ENCODE measurements at places on chromosomes 4 and X.

GRCh38 chr4:172953896-172954568 is 214.6 kb upstream of the GALNT7 start:
- no peak for DNase-seq

GRCh38 chrX:148914783-148915182 is 414.4 kb downstream of the AFF2 start:
- DNase-seq: no peak

DNA sequence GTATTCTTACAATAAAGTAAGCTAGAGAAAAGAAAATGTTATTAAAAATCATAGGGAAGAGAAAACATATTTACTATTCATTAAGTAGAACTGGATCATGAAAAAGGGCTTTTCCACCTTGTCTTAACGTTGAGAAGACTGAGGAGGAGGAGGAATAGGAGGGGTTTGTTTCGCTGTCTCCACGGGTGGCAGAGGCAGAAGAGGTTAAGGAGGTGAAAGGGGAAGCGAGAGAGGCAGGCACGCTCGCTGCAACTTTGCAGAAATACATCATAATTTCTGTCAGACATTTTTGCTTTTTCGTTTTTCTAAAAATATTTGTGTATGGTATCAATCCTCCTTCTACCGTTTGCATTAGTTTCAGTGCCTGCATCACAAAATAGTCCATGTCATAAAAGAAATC is 2375.1 kb upstream of the AGA start:
- DNase-seq: no peak

DNA sequence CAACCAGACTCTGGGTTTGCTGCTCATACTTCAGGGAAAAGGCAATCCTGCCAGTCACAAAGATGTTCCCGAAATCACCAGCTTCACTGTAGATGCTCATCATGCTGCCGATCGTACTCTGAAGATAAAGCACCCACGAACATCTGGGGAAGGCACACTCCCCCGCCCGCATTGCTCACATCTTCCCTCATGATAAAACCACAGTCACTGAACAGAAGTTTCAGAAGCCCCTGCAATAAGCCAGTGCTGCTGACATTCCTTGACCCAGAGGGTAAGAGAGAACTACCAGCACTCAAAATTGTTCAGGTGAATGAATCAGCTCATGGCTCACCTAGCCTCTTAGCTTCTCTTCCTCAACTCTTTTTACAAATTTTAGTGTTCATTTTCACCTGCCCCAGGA is 43.1 kb downstream of the SRPX2 start:
- no peak for DNase-seq

DNA sequence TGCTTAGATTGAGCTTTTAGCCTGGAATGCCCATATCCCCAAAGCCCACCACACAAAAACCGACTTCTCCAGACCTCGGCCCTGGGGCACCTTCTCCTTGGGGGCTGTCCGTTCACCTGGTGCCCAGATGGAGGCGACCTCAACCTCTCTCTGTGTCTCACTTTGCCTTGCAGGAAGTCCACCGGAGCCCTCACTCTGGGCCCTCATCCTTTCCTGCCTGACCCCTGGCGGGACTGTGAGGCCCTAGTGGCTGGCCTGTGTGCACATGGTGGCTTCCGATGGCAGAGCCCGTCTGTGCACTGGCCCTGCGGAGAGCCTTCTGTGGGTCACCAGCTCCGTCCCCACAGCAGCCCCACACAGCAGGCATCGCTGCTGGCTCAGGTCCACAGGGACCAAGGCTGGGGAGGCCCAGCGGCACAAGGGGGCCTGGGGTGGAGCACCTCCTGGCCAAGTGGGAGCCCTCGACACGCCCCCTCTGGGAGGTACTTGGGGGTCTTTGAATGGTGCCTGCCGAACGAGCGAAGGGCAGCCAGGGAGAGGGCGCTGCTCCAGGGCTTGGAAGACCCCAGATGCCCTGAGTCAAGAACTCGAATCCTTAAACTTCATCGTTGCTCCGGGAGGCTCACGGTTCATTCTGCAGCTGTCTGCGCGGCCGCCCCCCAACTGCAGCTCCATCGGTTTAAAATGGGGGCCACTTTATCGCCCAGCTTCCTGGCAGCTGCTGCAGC is 97.2 kb upstream of the ADRA2C start:
- no peak for DNase-seq

- no peak for DNase-seq
Observed at GRCh38 chr4:16524911-16525554, 298.8 kb upstream of the TAPT1 start.

DNA sequence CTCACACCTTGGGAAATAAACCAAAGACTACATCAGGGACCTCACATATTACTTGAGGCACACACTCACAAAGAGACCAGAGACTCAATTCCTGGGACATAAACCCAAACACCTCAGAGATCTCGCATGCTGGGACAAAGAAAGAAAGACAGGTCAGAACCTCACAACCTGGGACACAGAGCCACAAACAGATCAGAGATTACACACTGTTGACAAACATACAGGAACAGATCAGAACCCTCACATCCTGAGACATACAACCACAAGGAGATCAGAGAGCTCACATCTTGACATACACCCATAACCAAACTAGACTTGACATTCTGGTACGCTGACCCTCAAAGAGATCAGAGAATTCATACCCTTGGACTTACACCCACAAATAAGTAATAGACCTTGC is 17.3 kb downstream of the SUV39H1 start:
- DNase-seq: no peak

- no peak for DNase-seq
Observed at GRCh38 chr4:1874201-1874600, 3.0 kb downstream of the NSD2 start.

All from stimulated activated CD8-positive, alpha-beta memory T cell treated with anti-CD3 and anti-CD28 coated beads, Interleukin-2, amount 100 ng/mL, for 1 hour (primary cell).